ENCODE measurements at places on chromosomes 13 and 19.
A peak's percentile ranks its signal among the peaks of the same experiment; 100 is the strongest.

DNA sequence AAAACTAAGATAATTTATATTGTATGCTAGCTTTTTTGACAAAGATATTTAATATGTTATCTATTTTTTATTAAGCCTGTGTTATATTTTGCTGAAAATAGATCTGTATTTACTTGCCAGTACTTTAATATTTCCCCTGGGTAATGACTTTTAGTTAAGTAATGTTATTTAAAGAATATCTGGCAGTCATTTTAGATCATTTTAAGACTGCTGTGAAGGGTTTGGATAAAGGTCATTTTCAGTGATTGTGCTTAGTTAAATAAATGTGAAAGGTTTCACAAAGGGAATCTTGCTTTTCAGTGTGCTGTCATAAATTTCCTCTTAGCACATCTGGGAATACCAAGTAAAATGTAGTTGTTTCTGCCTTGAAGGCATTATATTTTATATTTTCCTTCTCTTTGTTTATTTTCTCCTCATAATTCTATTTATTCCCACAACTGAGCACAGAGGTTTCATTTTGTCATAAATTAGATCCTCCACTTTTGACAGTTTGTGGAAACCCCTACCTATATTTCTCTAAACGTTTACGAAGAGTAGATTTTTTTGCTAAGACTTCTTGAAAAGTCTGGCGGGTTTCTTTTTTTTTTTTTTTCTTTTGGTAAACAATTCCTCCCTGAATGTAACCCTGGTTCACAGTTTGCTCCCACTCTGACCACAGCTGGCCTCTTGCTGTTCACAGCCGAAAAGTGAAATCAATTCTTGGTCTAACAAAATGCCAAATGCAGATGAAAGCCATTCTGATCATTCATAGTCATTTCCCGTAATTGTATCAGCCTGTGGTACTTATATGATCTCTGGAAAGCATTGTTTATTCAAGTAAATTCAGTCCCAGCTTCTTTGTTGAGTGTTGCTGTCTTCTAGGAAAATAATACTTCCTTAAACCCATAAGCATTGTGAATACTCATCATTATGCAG lies 87.8 kb downstream of the MAB21L1 start:
- DNase-seq, result peak; percentile 29

- peak; percentile 81 for DNase-seq
These were observed 966 bp downstream of the JUNB start for GRCh38 chr19:12792051-12792852.

DNA sequence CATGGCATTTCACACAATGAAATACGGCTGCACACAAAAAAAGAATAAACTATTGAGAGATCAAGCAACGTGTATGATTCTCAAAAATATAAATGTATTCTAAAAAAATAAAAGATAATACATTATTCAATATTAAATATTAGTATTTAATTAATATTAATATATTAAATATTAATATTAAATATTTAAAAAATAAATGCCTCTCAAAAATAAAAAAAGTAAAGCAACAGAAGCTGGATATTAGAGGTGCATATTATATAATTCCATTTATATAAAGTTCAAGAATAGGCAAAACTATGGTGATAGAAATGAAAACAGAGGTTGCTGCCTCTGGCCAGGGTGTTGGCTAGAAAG lies 57.1 kb downstream of the GADD45B start:
- no peak for DNase-seq

DNA sequence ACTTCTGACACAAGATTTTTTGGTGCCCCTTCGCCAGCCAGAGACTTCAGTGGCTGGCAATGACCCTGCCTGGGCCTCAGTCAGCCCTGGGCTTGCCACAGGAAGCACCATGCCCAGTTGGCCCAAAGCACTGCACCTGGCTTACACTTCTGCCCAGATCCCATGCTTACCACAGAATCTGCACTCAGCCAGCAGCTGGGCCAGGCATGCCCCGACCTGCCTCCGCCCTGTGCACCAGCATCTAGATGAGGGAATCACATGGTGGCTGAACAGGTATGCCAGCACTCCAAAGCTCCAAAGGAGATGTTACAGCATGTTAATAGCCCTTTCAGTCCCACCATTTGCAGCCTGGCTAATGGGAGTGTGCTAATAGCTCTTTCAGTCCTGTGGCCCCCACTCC lies 690.9 kb downstream of the SLITRK6 start:
- DNase-seq, result no peak

GRCh38 chr13:111265006-111265700 lies 55.3 kb upstream of the TEX29 start:
- DNase-seq, result no peak
